Stimulated activated CD8-positive, alpha-beta memory T cell treated with anti-CD3 and anti-CD28 coated beads, Interleukin-15, amount 100 ng/mL, for 4 hours (primary cell): ENCODE measurements at places on chromosomes 11 and 22.

- DNase-seq = no peak
Measured at GRCh38 chr22:31393893-31394292, 5.5 kb upstream of the DRG1 start.

- DNase-seq = no peak
Measured at GRCh38 chr11:35963911-35964310, 20.0 kb downstream of the LDLRAD3 start.

DNA sequence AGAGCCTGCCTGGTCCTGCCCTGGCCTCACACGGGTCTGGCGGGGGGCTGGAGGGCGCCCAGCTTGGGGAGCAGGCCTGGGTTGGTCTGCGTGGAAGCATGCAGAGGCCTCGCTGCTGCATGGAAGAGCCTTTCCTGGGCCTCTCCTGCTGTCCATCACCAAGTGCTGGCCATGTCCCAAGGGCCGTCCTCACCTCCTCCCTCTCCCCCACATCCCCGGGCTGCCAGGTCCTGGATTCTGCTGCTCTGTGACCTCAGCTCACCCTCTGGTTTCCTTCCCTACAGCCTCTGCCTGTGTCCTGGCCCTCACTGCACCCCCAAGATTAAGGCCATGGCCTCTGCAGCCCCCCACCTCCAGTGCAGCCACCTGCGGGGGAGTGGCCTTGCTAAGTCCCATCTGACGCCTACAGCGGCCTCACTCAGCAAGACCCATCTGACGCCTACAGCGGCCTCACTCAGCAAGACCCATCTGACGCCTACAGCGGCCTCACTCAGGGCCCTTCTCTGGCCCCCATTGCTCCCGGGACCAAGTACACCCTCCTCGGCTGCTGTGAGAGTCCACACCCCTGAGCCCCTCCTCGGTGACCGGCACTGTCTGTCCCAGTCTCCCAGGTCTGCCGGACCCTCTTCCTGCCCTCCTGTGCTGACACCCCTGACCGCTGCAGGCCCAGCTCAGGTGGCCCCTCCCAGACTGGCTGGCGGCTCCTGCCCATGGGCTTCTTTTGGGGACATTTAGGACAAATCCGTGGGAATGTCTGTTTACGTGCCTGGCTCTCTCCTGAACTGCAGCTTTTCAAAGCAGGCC lies 119.5 kb upstream of the B3GAT1 start:
- no peak for DNase-seq

GRCh38 chr11:11089805-11090204 lies 232.0 kb upstream of the ZBED5 start:
- no peak for DNase-seq

- DNase-seq = no peak
Measured at GRCh38 chr11:57800444-57801182, 39.0 kb downstream of the CTNND1 start.

DNA sequence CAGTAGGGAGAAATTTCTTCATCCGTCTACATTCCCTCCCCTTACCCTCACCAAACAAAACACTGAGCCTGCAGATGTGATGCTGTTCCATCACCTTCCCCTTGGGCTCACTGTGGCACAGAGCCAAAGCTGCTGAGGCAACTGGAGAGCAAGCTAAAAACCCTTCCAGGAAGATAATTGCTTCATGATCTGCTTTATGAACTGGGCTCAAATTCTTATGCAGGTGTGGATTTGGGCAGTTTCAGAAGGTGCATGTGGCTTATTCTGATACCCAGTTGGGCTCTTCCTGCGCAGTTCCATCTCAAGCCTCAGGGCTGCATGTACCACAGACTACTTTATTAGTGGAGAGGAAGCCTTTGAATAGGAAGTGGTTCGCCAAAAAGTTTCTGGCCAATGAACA lies 58.3 kb downstream of the AAMDC start:
- no peak for DNase-seq

DNA sequence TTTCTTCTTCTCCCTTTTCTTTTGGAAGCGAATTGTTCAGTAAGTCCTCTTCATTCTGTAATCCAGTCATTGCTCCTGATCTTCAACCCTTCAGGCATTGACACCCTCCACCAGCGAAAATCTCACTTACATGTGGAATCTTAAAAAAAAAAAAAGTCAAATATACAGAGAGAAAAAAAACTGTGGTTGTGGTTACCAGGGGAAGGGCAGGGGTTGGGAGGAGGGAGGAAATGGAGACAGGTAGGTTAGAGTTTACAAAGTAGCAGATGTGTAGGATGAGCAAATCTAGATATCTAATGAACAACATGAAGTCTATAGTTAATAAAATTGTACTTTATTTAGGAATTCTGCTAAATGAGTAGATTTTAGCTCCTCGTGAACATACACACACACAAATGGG lies 17.7 kb upstream of the TMEM123 start:
- DNase-seq = no peak

DNA sequence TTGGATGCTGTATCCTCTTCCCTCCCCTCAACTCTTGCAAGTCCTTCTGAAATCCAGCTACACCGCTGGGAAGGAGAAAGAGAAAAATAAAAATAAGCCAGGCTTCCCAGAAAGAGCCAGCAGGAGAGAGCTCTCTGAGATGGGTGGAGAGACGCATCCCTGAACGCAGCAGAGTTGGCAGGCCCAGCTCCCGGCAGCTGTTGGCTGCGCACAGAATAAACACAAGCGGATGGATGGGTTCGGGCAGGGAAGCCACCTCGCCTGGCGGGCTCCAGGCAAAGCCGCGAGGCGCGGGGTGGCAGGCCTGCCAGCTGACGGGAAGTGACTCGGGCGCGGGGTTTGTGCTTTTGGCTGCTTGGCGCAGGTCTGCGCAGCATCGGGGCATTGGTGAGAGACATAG lies 537.7 kb downstream of the MIAT start:
- DNase-seq = no peak

DNA sequence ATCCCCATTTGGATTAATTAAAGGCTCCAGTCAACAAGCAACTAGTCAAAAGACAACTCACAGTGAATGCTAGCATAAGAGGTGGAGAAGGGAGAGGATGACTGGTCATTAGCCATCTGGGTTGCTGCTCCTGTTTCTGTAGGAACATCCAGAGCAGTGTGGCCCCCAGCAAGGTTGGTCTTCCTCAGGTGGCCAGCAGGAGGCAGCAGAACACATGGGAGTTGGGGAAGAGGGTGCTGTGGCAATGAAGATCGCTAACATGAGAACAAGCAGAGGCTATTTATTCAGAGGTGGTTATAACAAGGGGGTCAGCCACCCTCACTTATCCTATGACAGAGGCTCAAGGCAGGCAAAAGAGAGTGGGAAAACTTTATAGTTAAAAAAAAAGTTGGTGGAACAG lies 21.3 kb downstream of the IZUMO1R start:
- DNase-seq = peak; percentile 9

DNA sequence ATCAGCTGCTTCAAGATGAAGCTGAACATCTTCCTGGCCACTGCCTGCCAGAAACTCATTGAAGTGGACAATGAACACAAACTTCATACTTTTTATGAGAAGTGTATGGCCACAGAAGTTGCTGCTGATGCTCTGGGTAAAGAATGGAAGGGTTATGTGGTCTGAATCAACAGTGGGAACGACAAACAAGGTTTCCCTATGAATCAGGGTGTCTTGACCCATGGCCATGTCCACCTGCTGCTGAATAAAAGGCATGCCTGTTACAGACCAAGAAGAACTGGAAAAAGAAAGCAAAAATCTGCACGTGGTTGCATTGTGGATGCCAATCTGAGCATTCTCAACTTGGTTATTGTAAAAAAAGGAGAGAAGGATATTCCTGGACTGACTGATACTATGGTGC lies 22.2 kb upstream of the BIRC3 start:
- DNase-seq = no peak

GRCh38 chr11:942823-943222 lies 17.2 kb downstream of the AP2A2 start:
- no peak for DNase-seq

DNA sequence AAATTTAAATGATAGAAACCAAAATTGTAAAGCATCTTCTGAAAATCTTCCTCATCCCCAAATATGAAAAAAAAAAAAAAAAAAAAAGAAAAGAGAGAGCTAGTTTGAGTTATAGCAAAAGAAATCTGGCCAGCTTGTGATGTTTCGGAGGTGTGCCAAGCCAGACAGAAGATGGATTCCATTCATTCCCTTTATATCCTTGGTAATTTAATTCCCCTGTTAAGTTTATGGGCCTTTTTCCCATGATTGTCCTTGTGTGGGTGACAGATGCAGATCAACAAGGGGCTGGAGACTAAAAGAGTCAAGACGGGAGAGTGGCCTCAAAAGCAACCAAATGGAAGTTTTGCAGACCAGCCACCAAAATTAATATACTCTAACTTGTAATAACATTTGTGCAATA lies 47.6 kb upstream of the PARVA start:
- no peak for DNase-seq

GRCh38 chr22:46968848-46969247 lies 206.4 kb downstream of the TBC1D22A start:
- DNase-seq = no peak

GRCh38 chr11:35927682-35928081 lies 16.2 kb upstream of the LDLRAD3 start:
- DNase-seq = no peak

DNA sequence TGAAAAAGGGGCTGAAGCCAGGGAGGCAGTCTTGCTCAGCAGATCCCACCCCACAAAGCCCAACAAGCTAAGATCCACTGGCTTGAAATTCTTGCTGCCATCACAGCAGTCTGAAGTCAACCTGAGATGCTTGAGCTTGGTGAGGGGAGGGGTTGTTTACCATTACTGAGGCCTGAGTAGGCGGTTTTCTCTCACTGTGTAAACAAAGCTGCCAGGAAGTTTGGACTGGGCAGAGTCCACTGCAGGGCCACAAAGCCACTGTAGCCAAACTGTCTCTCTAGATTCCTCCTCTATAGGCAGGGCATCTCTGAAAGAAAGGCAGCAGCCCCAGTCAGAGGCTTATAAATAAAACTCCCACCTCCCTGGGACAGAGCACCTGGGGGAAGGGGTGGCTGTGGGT lies 746.1 kb upstream of the LRRC4C start:
- no peak for DNase-seq

GRCh38 chr11:44943696-44944095 lies 7.0 kb downstream of the TP53I11 start:
- no peak for DNase-seq

DNA sequence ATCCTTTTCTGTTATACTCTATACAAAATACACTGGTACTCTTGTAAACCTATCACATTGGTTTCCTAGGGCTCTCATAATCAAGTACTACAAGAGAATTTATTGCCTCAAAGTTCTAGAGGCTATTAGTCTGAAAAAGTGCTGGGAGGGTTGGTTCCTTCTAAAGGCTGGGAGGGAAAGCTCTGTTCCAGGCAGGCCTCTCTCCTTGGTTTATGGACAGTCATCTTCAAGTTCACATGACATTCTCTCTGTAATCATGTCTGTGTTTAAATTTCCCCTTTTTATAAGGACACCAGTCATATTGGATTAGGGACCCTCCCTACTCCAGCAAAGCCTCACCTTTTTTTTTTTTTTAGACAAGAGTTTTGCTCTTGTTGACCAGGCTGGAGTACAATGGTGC lies 9.1 kb downstream of the SLC36A4 start:
- no peak for DNase-seq

GRCh38 chr22:30649430-30650007 lies 13.9 kb downstream of the SLC35E4 start:
- peak; percentile 80 for DNase-seq

- DNase-seq = no peak
Measured at GRCh38 chr11:104917271-104918112, 19.2 kb upstream of the CASP12 start.

DNA sequence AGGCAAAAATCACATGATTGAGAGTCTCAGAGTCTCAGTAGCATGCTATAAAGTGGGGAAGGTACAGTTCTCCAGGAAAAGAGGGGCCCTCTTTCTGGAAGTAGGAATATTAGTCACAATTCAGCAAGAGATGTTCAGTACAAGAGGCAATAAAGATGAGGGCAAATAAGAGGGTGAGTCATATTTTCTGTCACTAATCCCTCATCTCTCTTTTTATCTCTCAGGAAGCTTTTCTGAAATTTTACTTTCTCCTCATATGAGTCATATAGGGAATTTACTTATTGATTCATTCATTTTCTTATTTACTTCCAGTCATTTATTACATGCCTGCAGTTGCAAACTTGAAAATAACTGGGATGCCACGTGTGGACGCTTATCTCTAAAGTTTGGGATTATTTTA lies 3.4 kb upstream of the NXPE1 start:
- no peak for DNase-seq

- DNase-seq = peak; percentile 62
Measured at GRCh38 chr22:38758276-38758945, 2.6 kb upstream of the SUN2 start.

- DNase-seq = no peak
Measured at GRCh38 chr11:14954581-14954980, 17.6 kb downstream of the CALCA start.

- DNase-seq = no peak
Measured at GRCh38 chr22:34055525-34056200, 135.4 kb upstream of the LARGE1 start.

DNA sequence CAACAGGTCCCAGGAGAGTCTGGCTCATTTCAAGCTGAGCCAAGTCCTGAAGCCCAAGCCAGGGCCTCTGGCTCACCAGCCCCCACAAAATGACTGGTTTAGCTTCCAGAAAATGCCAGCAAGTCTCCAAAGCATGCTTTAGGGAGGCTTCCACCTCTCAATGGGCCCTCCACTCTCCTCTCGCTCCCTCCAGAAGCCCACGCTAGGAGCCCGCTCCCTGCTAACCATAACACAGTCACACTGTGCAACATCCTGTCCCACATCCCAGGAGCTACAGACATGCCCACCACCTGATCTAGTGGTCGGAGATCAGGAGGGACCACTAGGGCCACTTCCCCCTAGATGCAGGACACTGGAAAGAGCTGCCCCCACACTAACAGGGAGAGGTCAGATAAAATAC lies 6.9 kb downstream of the SULT4A1 start:
- DNase-seq = no peak

- DNase-seq = no peak
Measured at GRCh38 chr11:118211006-118211405, 13.8 kb downstream of the JAML start.

GRCh38 chr11:115664313-115664712 lies 160.1 kb upstream of the CADM1 start:
- DNase-seq = no peak

GRCh38 chr11:121340032-121340580 lies 47.5 kb downstream of the SC5D start:
- no peak for DNase-seq

- DNase-seq = no peak
Measured at GRCh38 chr22:49849161-49850020, 4.3 kb upstream of the ZBED4 start.

- DNase-seq = no peak
Measured at GRCh38 chr11:101914341-101914737, 471 bp upstream of the CEP126 start.

GRCh38 chr11:28457481-28458065 lies 349.4 kb downstream of the METTL15 start:
- DNase-seq = no peak

GRCh38 chr11:109783840-109784239 lies 309.4 kb upstream of the ZC3H12C start:
- DNase-seq = no peak

- DNase-seq = no peak
Measured at GRCh38 chr22:36215981-36216380, 14.4 kb upstream of the APOL4 start.

- DNase-seq = no peak
Measured at GRCh38 chr22:33880986-33881385, 39.3 kb downstream of the LARGE1 start.

GRCh38 chr11:72637926-72638325 lies 36.3 kb downstream of the PDE2A start:
- no peak for DNase-seq

- DNase-seq = no peak
Measured at GRCh38 chr11:33492596-33492995, 208.0 kb downstream of the C11orf91 start.
